ENCODE measurements at places on chromosomes 7 and 10.

- DNase-seq: no peak
These were observed 78.8 kb upstream of the GSDME start for GRCh38 chr7:24836084-24836483.

GRCh38 chr7:90988516-90988915, 275.7 kb upstream of the FZD1 start:
- no peak for DNase-seq

- DNase-seq: peak; percentile 50
These were observed 31.8 kb upstream of the PRSS1 start for GRCh38 chr7:142717453-142717852.

DNA sequence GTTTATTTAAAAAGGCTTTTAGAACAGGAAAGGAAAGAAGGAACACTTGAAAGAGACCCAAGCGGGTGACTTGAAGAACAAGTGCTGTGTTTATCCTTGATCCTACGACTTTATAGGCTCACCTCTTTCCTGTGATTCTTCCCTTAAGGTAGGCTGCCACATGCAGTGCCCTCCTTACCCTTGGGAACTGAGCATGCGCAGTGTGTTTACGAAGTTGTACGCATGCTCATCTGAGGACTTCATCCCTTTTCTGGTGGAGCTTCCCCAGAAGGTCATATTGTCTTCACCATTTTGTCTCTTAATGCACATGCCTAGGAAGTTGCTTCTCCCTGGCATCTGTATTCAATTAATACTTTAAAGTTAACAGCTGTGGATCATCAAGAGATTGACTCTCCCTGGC, 49.9 kb upstream of the VOPP1 start:
- no peak for DNase-seq

DNA sequence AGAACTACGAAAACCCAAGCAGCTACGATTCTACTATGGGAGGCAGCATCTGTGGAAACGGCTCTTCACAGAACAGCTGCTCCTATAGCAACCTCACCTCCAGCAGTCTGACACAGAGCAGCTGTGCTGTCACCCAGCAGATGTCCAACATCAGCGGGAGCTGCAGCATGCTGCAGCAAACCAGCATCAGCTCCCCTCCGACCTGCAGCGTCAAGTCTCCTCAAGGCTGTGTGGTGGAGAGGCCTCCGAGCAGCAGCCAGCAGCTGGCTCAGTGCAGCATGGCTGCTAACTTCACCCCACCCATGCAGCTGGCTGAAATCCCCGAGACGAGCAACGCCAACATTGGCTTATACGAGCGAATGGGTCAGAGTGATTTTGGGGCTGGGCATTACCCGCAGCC, 81.6 kb upstream of the SAMD8 start:
- DNase-seq: no peak

- DNase-seq: peak; percentile 46
These were observed 179.2 kb upstream of the MBL2 start for GRCh38 chr10:52951824-52952223.

DNA sequence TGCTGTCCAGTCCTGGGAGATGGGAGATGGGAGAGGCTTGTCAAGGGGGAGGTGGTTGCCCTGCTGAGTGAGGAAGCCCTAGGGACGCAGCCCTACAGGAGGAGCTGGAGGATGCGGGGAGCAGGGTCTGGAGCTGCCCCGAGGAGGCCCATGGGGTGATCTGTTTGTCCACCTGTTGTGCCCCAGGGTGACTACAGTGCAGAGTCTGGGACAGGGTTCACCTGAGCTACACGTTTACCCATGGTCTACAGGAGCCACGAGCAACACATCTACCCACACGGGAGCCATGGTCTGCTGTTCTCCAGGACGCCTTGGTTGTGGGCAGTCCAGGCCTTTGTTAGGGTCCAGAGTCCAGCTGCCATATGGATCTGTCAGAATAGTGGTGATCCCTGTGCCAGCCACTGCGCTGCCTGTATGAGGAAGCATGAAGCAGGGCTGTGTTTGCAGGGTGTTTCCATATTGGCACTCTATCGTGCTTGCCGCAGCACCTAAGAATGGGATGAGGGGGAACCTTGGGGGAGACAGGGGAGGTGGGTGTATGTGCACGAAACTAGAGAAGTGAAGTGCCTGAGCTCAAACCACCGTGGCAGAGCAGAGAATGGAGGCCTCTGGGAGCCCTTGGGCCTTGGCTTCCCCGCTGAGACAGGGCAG, 23.7 kb downstream of the ZNF775 start:
- no peak for DNase-seq

DNA sequence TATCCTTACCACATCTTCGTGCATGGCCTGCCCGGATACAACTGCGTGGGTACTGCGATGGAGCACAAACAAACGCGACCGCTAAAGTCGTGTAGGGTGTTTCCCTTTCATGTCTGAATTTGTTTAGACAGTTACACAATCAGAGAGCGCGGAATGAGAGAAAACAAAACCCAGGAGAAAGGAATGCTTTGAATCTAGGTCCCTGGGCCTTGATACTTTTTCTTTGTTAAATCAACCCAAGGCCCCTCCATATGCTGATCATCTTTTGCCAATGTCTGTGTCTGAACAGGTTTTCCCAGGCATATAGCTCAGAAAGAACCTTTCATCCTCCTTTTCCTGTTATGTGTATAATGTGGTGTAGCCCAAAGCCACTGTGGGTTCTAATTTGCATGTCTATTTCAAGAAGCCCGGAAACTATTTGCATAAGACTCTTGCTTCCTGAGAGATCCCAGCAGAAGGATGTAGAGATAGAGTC, 145.8 kb downstream of the FRMD4A start:
- peak; percentile 8 for DNase-seq

DNA sequence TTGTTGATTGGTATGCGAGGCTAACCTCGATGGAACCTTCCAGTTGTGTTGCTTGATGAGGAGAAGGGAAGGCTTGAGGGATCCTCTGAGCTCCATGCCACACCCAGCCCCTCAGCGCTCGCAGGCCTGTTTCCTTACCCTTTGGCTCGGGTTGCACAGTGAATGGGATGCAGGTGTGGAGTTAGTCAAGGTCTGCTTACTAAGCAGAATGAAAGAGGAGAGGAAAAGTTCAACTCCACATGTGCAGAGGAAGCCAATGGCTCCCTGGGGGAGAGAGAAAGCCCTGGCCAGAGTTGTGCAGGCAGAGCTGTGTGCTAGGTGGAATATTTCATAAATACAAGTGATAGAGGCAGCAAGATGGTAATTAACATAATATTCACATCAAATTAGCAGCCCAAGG, 85.5 kb downstream of the JCAD start:
- DNase-seq: no peak

DNA sequence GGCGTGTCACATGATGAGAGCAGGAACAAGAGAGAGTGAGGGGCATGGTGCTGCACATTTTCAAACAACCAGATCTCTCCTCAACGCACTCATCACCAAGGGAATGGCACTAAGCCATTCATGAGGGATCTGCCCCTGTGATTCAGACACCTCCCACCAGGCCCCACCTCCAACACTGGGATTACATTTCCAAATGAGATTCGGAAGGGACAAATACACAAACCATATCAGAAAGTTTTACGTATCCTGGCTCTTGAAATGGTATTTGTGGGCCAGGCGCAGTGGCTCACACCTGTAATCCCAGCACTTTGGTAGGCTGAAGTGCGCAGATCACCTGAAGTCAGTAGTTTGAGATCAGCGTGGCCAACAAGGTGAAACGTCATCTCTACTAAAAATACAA, 189.4 kb downstream of the PLXDC2 start:
- no peak for DNase-seq

DNA sequence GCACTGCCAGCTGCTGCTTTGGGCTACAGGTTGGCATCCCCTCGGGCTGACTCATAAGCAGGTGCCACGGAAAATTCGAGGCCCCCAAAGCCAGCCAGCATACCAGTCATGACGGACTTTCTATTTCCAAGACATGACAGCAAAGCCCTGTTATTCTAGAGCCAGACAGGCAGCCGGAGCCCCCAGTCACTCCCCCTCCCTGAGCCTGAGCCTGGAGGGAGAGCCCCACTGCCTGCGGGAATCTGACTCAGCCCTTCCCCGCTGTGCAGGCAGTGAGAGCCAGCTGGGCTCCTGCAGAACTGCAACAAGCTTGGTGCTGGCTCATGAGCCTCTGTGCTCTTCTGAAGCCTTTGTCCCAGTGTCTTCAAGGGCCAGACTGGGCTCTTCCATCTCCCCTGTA, 15.8 kb downstream of the BTBD16 start:
- no peak for DNase-seq

DNA sequence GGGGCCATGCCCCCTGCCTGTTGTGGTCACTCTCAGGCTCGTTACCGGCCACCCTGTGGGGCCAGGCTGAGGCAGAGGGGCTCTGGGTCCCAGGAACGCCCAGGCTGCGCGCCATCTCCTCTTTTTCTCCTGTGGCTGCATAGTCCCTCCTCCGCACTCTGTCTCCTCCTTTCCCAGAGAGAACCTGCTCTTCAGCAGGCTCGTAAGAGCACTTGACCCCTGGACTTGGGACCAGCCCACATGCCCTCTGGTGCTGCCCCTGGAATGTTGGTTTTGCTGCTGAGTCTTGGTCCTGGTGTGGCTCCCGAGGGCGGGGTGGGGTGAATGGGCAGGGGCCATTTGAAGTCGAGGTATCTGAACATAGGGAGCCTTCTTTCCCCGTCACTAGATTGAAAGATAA, 6.6 kb upstream of the BHLHA15 start:
- no peak for DNase-seq

GRCh38 chr10:44476409-44477045, 91.6 kb upstream of the CXCL12 start:
- no peak for DNase-seq

GRCh38 chr7:30468041-30468440, 10.5 kb downstream of the NOD1 start:
- no peak for DNase-seq

DNA sequence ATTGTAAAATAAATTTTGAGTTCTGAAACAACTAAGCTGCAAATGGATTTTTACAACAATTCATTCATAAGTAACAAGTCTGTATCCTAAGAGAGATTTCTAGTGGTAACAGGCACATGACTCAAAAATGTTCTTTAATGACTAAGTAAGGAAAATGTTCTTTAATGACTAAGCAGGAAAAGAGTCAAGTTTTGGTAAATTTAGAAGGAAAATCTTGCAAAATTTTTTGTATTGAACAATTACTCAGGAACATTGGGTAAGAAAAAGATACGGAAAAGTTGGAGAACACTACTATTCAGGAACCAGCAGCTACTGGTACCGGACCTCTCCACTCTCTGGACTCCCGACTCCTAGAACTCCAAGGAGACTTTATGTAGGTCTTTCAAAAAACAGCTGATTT, 33.5 kb downstream of the HYCC1 start:
- no peak for DNase-seq

DNA sequence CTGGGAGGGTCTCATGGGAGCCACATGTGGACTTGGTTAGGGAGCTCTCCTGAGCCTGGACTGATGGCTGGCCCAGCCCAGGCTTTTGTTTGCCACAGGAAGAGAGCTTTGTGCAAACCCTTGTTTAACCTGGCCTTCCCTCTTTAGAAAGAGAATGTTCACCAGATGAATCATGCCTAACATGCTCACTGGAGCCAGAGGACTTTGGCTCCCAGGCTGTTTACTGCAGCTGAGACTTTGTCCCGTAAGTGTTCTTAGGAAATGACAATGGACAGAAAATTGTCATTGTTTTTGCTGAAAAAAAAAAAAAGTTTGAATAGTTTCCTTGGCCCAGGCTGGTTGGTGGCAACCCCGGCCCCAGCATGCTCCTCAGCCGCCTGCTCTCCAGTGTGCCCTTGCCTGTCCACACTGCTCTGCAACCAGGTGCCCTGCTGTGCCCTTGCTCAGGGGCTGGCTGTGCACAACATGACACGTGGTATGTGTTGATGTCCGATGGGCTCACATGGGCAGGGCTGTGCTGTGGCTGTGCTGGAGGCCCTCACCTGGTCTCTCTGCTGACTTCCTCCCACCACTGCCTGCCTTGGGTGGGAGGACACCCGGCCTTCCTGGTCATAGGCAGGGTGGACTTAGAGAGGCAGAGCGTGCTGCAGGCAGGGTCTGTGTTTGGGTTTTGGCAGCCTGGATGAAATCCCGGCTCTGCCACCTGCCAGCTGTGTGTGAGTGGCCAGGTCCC, 215.3 kb upstream of the ZNF32 start:
- DNase-seq: no peak

- no peak for DNase-seq
These were observed 18.6 kb downstream of the ST7 start for GRCh38 chr7:116971869-116972268.

DNA sequence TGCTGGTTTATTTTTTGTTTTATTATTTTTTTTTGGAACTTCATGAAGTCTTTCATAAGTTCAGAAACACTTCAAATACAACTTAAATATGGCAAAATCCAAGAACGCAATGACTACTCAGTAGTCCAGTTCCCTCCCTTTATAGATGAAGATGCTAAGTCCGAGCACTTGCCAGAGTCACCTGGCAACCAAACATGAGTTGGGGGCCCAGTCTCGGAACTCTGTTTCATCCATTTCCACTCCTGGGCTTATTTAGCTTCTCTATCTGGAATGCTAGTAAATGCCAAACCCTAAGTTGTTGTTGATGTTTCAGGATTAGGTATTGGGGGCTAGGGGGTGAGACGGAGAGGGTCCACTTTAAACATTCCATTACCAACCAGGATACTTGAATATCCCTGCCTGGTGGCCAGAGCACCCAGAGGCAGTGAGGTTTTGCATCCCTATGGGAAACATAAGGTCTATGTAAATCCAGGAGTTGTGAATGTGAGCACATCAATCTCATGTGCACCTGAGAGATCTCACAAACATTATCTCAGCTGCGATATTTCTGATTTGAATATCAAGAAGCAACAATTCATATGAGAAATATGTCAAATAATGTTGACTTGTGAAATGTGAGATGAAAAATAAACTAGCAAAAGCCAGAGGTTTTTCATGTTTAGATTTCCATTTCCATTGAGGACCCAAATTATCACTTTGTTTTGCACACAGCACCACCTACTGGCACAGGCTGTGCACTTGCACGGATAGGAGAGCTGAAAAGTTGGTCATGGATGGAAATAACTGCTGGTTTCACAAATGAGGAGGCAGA, 129.3 kb downstream of the PKD1L1 start:
- DNase-seq: peak; percentile 75

DNA sequence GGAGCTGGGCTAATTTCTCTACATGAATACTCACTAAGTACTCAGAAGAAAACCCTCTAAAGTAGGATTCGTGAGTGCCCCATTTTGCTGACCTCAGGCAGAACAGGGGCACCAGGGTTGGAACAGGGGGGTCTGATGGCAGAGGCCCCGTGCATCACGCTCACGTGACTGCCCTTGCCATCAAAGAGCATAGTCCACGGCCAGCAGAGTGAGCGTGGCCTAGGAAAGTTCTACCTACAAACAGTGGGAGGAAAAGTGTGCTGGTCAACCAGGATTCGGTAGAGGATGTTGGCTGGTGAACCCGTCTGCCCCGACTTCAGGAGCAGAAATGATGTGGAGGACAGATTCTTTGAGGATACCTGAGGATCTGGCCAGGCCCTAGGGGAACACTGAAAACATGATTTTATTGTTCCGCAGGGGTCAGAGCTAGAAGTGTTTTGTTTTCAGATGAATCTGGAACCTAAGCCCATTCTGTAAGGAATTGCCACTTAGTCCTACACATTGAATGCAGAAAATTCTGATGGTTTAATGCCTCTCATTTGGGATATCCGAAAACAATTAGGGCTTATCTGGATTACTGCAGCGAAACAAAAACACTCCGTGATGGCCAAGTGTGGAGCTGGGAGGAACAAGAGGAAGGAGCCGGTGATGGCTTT, 138.8 kb upstream of the SHH start:
- DNase-seq: no peak
